NCI-H82 (cell line): ENCODE measurements at places on chromosomes 2 and 18.
A peak's percentile ranks its signal among the peaks of the same experiment; 100 is the strongest.

DNA sequence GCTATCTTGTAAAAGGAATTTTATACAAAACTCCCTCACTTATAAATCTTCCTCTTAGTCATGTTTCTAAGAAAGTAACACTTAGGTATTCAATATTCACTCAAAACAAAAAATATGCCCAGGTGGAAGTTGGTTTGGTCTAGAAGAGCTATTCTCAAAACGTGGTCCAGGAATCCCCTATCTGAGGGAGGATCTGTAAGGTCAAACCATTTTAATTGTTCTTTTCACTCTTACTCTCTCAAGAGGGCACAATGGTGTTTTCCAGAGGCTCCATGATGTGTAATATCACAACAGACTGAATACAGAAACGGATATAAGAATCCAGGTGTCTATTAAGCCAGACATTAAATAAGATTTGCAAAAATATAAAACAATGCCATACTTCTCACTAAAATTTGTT, 9.9 kb downstream of the MOB1A start:
- no peak for DNase-seq

- DNase-seq, result no peak
Observed at GRCh38 chr2:45422921-45423320, 188.1 kb downstream of the SRBD1 start.

GRCh38 chr18:51578406-51578980, 381.0 kb upstream of the MEX3C start:
- DNase-seq, result peak; percentile 73

DNA sequence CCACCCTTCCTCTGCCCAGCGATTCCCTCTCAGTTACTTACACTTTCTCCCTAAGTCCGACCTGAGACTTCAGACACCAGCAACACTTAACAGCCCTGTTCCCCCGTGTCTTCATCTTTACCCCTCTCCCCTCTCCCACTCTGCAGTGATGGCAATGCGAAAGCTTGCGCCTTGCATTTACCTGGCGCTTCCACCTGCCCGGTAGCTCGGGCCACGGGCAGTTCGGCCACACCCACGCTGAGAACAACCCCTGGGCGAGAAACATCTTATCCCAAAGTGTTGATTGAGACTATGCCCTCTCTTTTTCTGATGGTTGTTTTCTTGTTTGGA, 558 bp downstream of the DNAJC10 start:
- no peak for DNase-seq

- DNase-seq, result no peak
Observed at GRCh38 chr18:48990481-48991318, 39.9 kb upstream of the SMAD7 start.
